Diencephalon (tissue), 1 donor: ENCODE measurements at places on chromosomes 6 and 20. TPM values are rescaled to one million over a fixed set of nuclear protein-coding genes. Genes with fewer than 3 reads are reported as not detected.

BFSP1 gene
- total RNA-seq = 2.5 TPM

SOX18 gene
- 1.6 TPM for total RNA-seq

SSTR4 gene
- 2.1 TPM for total RNA-seq

MOXD1 gene
- total RNA-seq = 11.3 TPM

MDFI gene
- total RNA-seq = 21.7 TPM

TMC2 gene
- 3.5 TPM for total RNA-seq

ADTRP gene
- total RNA-seq = 0.69 TPM

NUP153 gene
- 54.2 TPM for total RNA-seq

ABHD12 gene
- 69.2 TPM for total RNA-seq

PEX3 gene
- total RNA-seq = 36.7 TPM

POU5F1 gene
- not detected for total RNA-seq

GABRR2 gene
- not detected for total RNA-seq

FOXS1 gene
- 1.4 TPM for total RNA-seq

CENPW gene
- 4.2 TPM for total RNA-seq

ME1 gene
- total RNA-seq = 12.9 TPM

RAMACL gene
- total RNA-seq = 2.1 TPM

ENPP5 gene
- 13.6 TPM for total RNA-seq

COL19A1 gene
- total RNA-seq = 7.6 TPM
